ENCODE measurements at places on chromosomes 12 and 14.

GRCh38 chr14:49954171-49954631, 61.3 kb downstream of the ARF6 start:
- no peak for DNase-seq

GRCh38 chr12:100668945-100669536, 95.6 kb downstream of the GAS2L3 start:
- DNase-seq: peak; percentile 64

DNA sequence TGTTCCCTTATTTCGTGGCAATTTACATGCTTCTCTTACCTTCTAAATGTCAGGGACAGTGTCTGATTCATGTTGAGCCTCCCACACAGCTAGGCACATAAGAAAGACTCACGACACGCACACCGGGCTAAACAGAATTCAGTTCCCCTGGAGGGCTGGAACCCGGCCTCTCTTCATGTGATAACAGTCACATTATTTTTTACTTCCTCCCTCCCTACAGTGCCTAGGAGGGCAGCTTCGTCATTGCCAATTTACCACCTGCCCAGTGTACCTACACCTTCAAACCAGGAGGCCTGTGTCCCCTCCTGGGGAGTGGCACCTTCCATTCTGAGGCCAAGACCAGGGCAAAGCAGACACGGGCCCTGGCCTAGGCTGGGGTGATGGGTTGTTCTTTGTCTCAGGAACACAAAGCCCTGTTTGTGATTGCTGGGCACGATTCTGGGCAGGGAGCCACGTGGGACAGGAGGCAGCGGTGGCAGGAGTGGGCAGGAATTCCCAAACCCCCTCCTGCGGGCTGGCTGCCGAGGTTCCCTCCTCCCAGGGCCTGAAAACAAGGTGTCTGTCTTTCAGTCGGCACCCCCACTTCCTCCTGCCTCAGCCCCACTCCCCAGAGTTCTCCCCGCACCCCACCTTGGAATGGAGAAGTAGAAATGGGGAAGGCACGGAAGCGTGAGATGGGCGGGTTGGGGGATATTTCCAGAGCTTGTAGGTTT, 6.8 kb upstream of the RASAL1 start:
- DNase-seq: no peak

DNA sequence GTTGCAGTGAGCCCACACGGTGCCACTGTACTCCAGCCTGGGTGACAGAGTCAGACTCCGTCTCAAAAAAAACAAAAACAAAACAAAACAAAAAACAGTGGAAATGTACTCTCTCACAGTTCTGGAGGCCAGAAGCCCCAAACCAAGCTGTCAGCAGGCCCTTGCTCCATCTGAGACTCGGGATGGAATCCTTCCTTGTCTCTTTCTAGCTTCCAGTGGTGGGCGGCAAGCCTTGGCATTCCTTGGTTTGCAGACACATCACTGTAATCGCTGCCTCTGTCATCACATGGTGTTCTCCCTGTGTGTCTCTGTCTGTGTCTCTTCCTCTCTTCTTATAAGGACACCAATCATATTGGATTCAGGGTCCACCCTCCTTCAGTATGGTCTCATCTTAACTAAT, 6.4 kb downstream of the TNS2 start:
- DNase-seq: no peak

DNA sequence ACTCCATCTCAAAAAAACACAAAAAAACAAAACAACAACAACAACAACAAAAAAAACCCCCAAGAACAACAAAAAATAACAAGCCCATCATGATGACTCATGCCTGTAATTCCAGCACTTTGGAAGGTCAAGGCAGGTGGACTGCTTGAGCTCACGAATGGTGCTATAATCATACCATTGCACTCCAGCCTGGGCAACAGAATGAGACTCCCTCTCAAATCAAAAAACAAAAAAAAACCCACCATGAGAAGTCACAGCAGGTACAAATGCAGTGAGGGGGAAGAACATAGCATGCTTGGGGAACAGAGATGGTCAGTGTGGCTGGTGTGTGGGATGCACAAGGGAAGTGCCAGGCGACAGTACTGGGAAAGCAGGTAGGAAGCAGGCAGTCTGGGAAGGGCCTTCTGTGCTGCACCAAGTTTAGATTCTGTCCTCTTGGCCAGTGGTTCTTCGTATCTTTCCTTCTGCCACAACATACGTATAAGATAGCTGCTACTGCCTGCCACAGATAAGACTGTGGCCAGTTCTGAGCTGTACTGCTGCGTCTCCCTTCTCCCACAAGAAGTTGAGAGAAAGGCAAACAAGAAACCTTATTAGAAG, 28.0 kb downstream of the ATG14 start:
- no peak for DNase-seq

- no peak for DNase-seq
Measured at GRCh38 chr14:21049271-21049673, 7.1 kb downstream of the RNASE7 start.

- DNase-seq: no peak
Measured at GRCh38 chr14:76962303-76962660, 66.2 kb downstream of the IRF2BPL start.

GRCh38 chr14:100032738-100033137, 32.5 kb upstream of the EVL start:
- no peak for DNase-seq

DNA sequence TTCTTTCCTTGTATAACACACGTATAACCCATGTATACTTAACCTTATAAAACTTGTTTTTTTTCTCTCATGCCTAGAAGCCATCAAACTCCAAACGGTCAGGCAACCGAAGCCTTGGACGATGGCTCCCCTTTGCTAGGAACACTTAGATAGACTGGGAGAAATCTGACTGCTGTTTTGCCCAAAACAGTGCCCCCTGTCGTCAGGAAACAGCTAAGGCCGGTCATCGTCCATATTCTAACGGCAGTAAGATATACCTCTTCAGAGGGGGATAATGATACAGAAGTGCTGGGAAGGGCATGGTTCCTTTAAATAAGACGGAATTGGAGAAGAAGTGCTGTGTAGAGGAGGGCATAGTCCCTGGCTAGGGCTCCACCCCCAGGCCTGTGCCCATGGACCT, 130.5 kb downstream of the SLC41A2 start:
- no peak for DNase-seq

DNA sequence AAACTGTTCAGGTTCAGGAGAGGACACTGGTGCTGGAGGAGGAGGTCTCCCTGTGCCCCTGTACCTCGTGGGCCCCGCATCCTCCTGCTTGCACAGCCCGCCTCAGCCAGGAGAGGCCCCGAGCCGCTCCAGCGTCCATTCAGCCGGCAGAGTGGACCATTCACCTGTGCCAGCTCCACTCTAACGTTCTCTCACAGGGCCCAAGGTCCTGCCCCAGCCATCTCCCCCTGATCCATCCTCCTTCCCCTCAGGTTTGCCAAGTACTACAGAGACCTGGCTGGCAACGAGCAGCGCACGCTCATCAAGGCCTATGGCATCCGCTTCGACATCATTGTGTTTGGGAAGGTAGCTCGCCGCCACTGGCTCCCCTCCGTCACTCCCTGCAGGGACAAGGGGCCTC, 22.2 kb downstream of the P2RX4 start:
- no peak for DNase-seq

- DNase-seq: no peak
Measured at GRCh38 chr12:42213954-42214426, 24.1 kb downstream of the YAF2 start.

- DNase-seq: no peak
Measured at GRCh38 chr14:66045572-66046021, 440.6 kb upstream of the CCDC196 start.

DNA sequence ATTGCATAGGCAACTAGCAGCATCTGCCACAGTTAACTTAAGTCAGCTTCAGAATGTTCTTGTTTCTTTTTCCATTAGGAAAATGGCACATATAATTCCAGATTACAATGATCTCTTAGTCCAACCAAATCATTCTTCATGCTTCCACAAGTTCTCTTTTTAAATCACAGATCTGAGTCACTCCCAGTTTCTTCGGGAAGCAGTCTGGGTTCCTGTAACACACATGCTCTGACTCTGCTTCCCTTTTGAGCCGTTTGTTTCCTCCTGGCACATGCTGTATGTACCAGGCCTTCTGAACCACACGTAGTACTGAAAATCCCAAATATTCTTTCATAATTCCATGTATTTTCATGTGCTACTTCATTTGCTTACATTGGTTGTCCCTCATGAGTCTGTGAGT, 388.8 kb upstream of the PDE3A start:
- DNase-seq: no peak

DNA sequence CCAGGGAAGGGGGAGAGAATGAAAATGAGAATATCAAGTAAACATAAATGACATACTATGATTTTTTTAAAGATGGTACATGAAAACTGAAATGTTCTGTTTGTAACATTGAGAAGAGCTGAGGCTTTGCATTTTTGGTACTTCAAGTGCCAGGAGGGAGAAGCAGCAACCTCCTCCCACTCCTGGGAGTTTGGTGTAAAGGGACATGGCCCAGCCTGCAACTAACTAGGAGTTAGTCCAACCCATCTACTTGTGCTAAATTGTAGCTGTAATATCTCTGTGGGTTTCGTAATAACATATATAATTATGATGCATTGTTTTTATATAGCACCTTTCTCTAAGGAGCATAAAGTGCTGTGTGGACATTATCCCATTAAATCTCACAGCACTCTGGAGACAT, 517.5 kb downstream of the NELL2 start:
- no peak for DNase-seq

GRCh38 chr12:46388427-46389021, 16.0 kb upstream of the SLC38A2 start:
- DNase-seq: no peak

DNA sequence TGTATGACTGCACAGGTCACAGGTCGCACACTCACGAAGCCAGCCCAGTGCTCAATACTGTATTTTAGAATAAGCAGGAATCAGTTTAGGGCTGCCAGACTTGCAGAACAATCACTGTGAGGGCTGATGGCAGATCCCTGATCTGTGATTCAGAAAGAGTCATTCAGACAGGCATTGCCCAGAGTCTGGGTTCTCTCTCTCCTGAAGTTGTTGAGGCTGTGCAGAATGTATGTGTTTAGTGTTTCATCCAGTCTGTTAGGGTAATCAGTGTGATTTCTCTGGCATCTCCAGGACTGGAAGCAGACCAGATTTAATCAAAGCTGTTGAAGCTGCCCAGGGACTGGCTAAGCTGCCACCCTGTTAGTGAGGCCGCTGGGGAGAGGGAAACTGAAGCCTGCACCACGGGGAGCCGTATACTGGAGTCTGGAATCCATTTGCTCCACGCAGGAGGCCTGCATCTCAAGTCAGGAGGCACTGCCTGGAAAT, 69.3 kb downstream of the ETV6 start:
- DNase-seq: no peak

GRCh38 chr14:100994082-100994481, 90.6 kb upstream of the RTL1 start:
- DNase-seq: no peak

GRCh38 chr12:17954788-17955187, 135.2 kb downstream of the RERGL start:
- no peak for DNase-seq

GRCh38 chr14:94102768-94103482, 7.6 kb upstream of the IFI27 start:
- no peak for DNase-seq

DNA sequence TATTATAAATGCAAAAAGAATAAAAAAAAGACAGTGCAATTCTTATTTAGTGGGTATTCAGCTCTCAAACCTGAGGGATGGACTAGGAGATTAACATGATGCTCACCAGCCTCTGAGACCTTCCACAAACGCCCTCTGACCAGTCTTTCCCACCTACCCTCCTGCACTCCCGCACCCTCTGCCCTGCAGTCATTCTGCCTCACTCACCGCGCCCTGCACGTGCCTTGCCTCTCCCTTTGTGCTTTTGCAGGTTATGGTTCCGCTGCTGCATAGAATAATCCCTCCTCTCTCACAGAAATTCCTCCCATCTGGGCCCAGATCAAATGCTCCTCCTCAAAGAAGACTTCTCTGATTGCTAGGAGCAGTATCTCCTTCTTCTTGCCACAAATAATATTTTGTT, 28.5 kb upstream of the TMCC3 start:
- DNase-seq: no peak

GRCh38 chr12:42904683-42905418, 315.3 kb upstream of the PRICKLE1 start:
- DNase-seq: no peak

DNA sequence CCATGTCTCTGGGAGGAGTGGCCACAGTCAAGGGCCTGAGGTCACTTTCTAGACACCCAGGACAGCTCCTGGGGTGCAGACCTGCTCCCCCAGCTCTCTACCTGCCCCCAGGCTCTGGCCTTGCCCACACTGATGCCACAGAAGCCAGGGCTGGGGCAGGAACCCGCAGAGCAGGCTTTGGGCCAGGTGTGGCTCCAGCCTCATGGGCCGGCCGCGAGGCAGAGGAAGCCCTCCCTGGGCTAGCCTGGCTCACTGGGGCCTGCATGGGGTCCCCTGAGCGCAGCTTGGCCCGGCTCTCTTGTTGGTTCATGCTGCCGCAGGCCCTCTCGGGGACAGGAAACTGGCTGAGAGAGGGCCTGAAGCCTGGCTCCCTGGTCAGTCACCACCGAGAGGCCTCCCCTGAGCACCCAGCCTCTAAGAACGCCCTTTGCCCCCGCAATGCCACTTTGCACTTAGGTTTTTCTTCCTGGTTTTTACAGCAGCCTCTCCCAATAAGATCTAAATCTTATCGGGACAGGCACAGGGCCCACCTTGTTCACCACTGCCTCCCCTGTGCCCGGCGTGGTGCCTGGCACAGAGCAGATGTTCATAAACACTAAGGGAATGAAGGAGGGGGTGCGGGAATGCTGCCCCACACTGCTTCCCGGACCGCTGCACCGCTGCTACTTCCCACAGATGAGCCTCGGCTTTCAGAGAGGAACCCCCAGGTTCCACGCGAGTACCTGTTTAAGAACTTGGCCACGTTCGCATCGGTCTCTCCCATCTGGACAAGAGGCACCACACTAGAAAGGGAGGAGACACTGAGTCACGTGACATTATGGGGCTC, 14.7 kb downstream of the MMAB start:
- no peak for DNase-seq

DNA sequence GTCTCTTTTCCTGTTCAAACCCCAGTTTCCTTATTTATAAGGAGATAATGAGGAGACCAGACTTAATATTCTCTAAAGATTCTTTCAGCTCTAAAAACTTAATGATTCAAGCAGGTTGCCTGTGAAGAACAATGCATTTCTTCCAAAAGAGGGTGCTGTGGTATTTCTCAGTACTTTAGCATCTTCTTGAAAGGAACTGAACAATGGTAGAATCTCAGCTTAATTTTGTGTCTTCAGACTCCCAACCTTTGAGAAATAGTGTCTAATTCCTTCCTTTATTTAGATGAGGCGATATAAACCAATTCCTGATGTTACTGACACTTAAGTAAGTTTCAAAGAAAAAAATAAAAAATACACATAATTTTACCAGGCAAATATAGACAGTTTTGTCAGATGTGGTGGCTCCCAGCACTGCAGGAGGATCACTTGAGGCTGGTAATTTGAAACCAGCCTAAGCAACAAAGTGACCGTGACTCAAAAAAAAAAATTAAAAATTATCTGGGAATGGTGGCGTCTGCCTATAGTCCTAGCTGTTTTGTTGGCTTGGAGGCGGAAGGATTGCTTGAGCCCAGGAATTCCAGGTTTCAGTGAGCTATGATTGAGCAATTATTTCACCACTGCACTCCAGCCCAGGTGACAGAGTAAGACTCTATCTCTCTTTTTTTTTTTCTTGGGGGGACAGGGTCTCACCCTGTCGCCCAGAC, 76.9 kb upstream of the PSMA6 start:
- DNase-seq: peak; percentile 56

Measured in NCI-H2171 treated with DMSO at 0.1 percent for 48 hours (cell line).